ENCODE measurements at places on chromosomes 16 and 17. TPM values are rescaled to one million over a fixed set of nuclear protein-coding genes. Genes with fewer than 3 reads are reported as not detected.

- peaks cover 25% of the 10 kb centered on the region for H3K4me1 ChIP-seq
- peak overlapping the region; percentile 42 for H3K27ac ChIP-seq
- H3K27me3 ChIP-seq, result no peaks in the 10 kb centered on the region
Observed at GRCh38 chr16:84616515-84616914, 1.4 kb downstream of the COTL1 start.

DNA sequence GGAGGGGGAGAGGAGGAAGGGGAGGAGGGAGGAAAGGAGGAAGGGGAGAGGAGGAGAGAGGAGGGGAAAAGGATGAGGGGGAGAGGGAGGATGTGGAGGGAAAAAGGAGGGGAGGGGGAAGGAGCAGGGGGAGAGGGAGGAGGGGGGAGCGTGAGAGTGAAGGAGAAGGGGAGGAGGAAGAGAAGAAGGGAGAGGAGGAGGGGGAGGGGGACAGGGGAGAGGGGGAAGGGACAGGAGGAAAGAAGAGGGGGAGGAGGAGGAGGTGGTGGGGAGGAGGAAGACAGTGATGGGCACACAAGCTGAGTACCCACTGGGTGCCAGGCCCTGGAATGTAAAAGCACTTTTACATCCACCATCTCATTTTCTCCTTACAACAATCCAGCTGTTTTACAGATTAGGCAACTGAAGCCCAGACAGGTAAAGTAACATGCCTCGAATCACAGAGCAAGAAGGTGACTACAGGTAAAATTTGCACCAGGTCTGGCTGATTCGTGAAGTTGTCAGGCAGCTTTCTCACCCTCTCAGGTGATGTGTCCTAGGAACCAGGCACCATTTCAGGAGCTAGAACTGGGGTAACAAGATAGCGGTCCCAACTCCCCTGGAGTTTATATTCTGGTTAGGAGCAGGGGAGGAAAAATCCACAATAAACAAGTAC, 10.0 kb upstream of the LITAF start:
- no peak overlapping the region for H3K27ac ChIP-seq
- H3K36me3 ChIP-seq, result no peaks in the 10 kb centered on the region
- no peaks in the 10 kb centered on the region for H3K27me3 ChIP-seq
- no peak overlapping the region for H3K4me3 ChIP-seq
- H3K4me1 ChIP-seq, result peaks cover 6% of the 10 kb centered on the region

- DNase-seq, result no peak
- H3K27me3 ChIP-seq, result peaks cover 31% of the 10 kb centered on the region
- no peak overlapping the region for H3K27ac ChIP-seq
- H3K4me3 ChIP-seq, result peak overlapping the region; percentile 86
- H3K4me1 ChIP-seq, result peaks cover 13% of the 10 kb centered on the region
Observed at GRCh38 chr17:77959126-77959925, 823 bp downstream of the TNRC6C start.

DNA sequence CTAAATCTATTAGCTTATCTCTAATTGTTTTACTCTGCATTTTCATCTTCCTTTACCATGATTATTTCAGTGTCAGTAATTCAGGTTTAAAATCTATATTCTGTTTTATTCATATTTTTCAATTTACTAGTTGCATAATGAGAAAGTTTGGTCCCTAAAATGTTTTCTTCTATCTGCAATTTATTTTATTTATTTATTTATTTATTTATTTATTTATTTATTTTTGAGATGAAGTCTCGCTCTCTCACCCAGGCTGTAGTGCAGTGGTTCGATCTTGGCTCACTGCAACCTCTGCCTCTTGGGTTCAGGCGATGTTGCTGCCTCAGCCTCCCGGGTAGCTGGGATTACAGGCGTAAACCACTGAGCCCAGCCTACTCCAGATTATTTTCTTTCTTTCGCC, 1597.3 kb downstream of the CDH8 start:
- H3K4me3 ChIP-seq, result no peak overlapping the region
- no peak overlapping the region for H3K27ac ChIP-seq
- H3K36me3 ChIP-seq, result no peaks in the 10 kb centered on the region
- DNase-seq, result no peak
- H3K4me1 ChIP-seq, result no peaks in the 10 kb centered on the region

DNA sequence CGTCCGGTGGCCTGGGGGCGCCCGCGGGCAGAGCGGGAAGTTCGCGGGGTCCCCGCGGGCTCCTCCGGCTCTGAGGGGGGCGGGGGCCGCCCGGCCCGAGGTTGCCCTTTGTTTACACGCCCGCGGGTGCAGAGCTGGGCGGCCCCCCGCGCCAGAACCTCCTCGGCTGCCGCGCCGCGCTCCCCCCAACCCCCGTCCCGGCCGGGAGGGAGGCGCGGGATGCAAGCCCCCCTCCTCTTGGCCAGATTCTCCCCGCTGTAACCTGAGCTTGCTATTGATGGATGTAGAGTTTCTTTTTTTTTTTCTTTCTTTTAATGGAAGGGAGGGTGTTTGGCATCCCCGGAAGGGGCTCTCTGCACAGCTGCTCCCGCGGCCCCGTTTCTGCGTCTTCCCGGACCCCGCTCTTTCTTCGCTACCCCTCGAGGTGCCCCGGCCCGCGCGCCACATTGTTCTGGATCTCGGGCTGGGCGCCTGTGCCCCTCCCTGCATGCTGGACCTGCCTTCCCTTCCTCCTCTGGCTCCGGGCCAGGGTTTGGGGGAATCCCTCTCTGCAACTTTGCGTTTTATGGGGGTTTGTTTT, 646 bp downstream of the CBX2 start:
- peak; percentile 20 for DNase-seq
- no peak overlapping the region for H3K27ac ChIP-seq
- H3K36me3 ChIP-seq, result peaks cover 2% of the 10 kb centered on the region
- peaks cover 15% of the 10 kb centered on the region for H3K27me3 ChIP-seq
- peak overlapping the region; percentile 76 for H3K4me3 ChIP-seq

DNA sequence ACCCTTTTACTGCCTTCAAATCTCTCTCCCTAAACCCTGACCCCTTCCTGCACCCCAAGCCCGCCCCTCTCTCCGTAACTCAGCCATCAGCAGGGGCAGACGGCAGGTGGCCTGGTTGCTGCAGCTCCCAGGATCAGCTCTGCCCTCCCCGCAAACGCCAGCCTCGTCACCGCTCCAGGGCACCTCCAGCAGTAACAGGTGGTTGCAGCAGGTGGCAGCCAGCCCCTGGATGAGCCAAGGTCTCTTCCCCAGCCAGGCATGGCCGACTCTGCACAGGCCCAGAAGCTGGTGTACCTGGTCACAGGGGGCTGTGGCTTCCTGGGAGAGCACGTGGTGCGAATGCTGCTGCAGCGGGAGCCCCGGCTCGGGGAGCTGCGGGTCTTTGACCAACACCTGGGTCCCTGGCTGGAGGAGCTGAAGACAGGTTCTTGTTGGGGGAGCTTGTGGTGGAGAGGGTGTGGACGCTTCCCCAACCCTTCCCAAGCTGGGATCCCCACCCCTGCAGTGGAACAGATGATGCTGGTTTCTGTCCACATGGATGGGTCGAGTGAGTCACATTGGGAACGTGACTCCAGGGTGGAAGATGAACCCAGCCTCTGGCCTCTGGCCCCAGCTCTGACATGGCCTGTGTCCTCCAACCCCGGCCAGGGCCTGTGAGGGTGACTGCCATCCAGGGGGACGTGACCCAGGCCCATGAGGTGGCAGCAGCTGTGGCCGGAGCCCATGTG, 558 bp downstream of the HSD3B7 start:
- H3K36me3 ChIP-seq, result peaks cover 30% of the 10 kb centered on the region
- peaks cover 5% of the 10 kb centered on the region for H3K4me1 ChIP-seq
- no peaks in the 10 kb centered on the region for H3K27me3 ChIP-seq
- H3K4me3 ChIP-seq, result peak overlapping the region; percentile 72
- DNase-seq, result peak; percentile 54

DNA sequence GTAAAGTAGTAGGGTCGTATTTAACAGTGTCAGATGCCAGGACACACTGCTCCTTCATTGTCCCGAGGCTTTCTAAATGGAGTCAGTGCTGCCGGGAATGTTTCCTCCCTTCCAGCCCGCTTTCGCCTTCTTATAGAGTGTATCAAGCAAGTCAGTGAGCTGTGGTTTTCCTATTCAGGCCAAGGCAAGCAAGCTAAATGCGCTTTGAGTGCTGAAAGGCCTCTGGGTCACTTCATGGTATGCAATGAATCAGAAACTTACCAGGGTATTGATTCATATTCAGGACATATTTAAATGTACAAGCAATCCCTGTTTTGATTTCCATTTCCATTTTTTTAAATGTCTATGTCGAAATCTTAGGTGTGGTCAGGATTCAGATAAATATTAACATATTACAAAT, 327.9 kb upstream of the SOX9 start:
- H3K27ac ChIP-seq, result peak overlapping the region; percentile 63
- H3K4me1 ChIP-seq, result peaks cover 18% of the 10 kb centered on the region

GRCh38 chr17:17511293-17511741, 15.1 kb upstream of the RASD1 start:
- DNase-seq, result no peak
- no peaks in the 10 kb centered on the region for H3K27me3 ChIP-seq
- peaks cover 15% of the 10 kb centered on the region for H3K4me1 ChIP-seq
- H3K36me3 ChIP-seq, result peaks cover 5% of the 10 kb centered on the region
- no peak overlapping the region for H3K27ac ChIP-seq
- no peak overlapping the region for H3K4me3 ChIP-seq

DNA sequence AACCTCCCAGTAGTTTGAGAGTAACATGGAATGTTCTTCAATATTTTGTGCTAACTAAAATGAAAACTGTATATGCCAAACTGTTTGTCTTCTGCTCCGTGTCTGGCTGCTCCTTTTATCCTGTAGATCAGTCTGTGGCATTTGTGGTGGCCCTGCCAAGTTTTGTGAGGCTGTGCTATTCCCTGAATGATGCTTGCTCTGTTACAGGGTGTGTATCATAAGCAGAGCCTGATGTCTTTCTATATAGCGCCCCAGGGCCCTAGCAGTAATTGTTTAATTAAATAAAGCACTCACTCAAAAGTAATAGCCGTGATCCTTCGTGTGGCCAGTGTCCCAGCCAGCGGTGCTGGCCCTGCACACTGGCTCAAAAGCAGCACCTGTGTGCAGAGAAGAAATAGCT, 27.8 kb upstream of the NAT9 start:
- H3K27me3 ChIP-seq, result no peaks in the 10 kb centered on the region
- H3K36me3 ChIP-seq, result peaks cover 6% of the 10 kb centered on the region
- no peaks in the 10 kb centered on the region for H3K4me1 ChIP-seq
- H3K4me3 ChIP-seq, result no peak overlapping the region
- H3K27ac ChIP-seq, result no peak overlapping the region

- peaks cover 15% of the 10 kb centered on the region for H3K4me1 ChIP-seq
- H3K4me3 ChIP-seq, result peak overlapping the region; percentile 54
- no peak for DNase-seq
- H3K27me3 ChIP-seq, result no peaks in the 10 kb centered on the region
- peaks cover 34% of the 10 kb centered on the region for H3K36me3 ChIP-seq
Observed at GRCh38 chr17:29102046-29102445, 59.1 kb downstream of the PIPOX start.

- no peaks in the 10 kb centered on the region for H3K36me3 ChIP-seq
- H3K4me1 ChIP-seq, result peaks cover 46% of the 10 kb centered on the region
- no peak overlapping the region for H3K4me3 ChIP-seq
- H3K27ac ChIP-seq, result no peak overlapping the region
- DNase-seq, result peak; percentile 26
- no peaks in the 10 kb centered on the region for H3K27me3 ChIP-seq
Observed at GRCh38 chr17:33124871-33125551, 133.4 kb downstream of the SPACA3 start.

GRCh38 chr17:81385320-81386111, 9.7 kb upstream of the BAHCC1 start:
- H3K4me3 ChIP-seq, result peak overlapping the region; percentile 40
- no peak overlapping the region for H3K27ac ChIP-seq
- no peaks in the 10 kb centered on the region for H3K4me1 ChIP-seq
- no peaks in the 10 kb centered on the region for H3K27me3 ChIP-seq
- DNase-seq, result no peak

DNA sequence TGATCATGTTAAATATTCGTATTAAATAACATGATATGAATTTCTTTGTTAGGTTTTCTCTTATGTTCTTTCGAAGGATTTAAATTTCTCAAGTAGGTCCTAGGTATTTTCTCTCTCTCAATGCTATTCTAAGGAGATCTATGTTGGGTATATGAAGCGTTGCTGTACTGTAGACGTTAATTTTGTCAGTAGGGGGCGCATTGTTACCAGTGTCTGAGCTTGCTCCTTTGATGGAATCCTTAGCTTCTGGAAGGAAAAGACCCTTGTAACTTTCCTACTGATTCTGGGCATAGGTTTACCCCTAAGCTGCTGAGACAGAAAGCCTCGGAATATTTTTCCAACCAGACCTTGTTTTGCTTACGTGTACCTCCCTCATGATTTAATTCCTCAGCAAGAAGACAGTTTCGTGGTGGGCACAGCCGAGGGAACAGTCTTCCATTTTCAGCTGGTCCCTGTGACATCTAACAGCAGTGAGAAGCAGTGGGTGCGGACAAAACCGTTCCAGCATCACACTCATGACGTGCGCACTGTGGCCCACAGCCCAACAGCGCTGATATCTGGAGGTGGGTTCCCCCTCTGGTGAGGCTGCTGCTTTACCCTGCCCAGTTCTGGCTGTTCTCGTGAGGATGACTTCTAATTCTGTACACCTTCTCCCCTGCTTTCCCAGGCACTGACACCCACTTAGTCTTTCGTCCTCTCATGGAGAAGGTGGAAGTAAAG, 17.9 kb downstream of the UTP4 start:
- no peaks in the 10 kb centered on the region for H3K4me1 ChIP-seq
- H3K4me3 ChIP-seq, result no peak overlapping the region
- H3K27ac ChIP-seq, result no peak overlapping the region
- H3K36me3 ChIP-seq, result peaks cover 88% of the 10 kb centered on the region
- DNase-seq, result peak; percentile 82

DNA sequence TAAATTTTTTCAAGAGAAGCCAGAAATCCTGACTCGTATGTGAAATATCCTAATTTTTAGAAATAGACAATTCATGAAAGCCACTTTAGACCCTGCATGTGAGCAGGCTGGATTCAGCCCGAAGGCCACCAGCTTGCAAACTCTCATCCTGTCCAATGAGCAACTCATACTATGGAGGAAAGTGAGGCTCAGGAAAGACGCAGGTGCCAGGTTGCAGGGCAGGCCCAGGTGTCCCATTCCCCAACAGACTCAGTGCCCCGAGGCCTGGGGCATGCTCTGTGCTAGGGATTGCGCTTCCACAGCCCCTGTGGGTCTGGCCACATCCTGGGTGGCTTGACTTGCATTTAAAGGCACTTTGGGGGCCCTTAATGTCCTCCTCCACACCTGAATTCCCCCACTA, 16.7 kb upstream of the RASD1 start:
- no peak overlapping the region for H3K27ac ChIP-seq
- peaks cover 15% of the 10 kb centered on the region for H3K4me1 ChIP-seq
- peaks cover 5% of the 10 kb centered on the region for H3K36me3 ChIP-seq
- DNase-seq, result no peak
- H3K27me3 ChIP-seq, result no peaks in the 10 kb centered on the region

The LDHD gene
- 0.30 TPM for total RNA-seq

The RNF227 gene
- 5.6 TPM for total RNA-seq

The CHST6 gene
- total RNA-seq, result 0.16 TPM

The CYTH1 gene
- total RNA-seq, result 32.8 TPM

The MYLK3 gene
- not detected for total RNA-seq

The STH gene
- total RNA-seq, result not detected

The DNAI2 gene
- not detected for total RNA-seq

The ARSG gene
- total RNA-seq, result 5.0 TPM
